ENCODE measurements at places on chromosomes 7 and 10. TPM values are rescaled to one million over a fixed set of nuclear protein-coding genes. Genes with fewer than 3 reads are reported as not detected.

DNA sequence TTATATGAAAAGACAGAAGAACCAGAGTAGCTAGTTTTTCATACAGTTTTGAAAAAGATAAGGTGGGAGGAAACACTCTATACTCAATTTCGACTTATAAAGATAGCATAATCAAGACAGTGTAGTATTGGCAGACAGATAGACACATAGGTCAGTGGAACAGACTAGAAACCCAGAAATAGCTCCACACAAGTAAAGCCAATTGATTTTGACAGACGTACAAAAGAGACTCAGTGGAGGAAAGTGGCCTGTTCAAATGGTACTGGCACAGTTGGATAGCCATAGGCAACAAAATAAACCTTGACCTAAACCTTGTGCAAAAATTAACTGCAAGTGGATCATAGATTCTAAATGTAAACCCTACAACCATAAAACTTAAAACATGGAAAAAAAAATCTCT is 46.8 kb downstream of the MAPK8 start:
- no peak for DNase-seq

DNA sequence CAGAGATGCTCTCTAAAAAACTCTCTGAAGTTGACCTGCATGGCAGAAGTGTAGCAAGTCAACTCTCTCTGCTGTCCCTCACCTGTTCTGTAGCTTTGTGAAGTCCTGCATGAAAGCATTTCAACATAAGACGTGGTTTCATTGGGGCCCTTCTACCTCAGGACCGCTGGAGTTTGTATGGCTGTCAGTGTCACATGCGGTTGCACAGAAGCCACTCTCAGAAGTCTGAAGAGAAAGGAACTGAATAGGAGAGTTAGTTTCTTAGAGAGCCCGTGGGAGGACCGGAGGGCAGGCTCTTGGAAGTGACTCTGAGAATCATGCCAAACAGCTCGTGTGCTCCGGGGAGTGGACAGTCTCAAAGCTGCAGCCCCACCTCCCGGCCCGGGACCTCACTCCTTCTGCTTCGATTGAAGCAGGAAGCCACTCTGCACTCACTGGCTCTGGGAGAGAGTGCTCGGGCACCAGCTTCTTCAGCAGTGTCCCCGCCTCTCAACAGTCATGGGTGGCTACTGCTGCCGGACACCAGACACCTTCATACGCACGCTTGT is 486.7 kb downstream of the SDK1 start:
- DNase-seq, result no peak

DNA sequence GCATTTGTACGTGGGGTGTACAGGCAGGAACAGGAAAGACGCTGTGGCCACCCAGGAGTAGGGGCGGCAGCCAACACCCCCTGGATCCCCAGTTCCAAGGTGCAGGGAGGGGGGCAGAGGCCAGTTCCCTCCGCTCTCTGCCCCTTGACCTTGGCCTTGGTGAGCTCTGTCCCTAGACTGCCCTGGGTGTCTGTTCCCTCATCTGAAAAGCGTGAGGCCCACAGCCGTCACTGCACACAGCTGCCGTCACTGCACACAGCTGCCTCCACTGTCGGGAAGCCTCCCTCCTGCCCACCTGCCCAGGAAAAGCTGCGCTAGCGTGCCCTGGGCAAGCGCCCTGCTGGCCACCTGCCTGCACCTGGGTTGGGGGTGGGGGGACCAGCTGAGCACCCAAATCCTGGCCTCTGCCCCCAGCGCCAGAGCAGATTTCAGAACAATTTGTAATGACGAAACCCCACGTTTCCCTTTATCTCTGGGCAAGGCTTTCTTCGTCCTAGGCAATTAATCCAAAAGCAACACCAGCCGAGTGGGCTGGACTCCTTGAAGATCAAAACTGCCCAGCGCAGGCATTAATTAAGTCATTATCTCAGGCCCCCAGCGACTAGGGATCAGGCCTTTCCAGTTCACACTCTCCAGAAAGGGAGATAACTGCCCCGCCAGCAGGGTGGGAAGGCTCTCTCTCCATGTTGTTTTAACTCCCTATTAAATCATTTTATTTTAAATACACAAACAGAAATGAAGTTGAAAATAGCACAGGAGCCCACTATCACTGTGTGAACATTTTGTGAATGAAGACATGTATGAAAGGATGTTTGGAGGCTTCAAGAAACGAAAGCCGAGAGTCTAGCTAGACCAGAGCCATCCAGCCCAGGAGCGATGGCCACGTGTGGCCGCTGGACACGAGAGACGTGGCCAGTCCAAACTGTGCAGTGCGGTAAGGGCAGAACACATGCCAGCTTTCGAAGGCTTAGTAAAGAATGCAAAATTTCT is 4.0 kb upstream of the PDGFA start:
- DNase-seq, result no peak

The AMZ1 gene
- total RNA-seq, result not detected

The IGF2BP3 gene
- 75.7 TPM for total RNA-seq

DNA sequence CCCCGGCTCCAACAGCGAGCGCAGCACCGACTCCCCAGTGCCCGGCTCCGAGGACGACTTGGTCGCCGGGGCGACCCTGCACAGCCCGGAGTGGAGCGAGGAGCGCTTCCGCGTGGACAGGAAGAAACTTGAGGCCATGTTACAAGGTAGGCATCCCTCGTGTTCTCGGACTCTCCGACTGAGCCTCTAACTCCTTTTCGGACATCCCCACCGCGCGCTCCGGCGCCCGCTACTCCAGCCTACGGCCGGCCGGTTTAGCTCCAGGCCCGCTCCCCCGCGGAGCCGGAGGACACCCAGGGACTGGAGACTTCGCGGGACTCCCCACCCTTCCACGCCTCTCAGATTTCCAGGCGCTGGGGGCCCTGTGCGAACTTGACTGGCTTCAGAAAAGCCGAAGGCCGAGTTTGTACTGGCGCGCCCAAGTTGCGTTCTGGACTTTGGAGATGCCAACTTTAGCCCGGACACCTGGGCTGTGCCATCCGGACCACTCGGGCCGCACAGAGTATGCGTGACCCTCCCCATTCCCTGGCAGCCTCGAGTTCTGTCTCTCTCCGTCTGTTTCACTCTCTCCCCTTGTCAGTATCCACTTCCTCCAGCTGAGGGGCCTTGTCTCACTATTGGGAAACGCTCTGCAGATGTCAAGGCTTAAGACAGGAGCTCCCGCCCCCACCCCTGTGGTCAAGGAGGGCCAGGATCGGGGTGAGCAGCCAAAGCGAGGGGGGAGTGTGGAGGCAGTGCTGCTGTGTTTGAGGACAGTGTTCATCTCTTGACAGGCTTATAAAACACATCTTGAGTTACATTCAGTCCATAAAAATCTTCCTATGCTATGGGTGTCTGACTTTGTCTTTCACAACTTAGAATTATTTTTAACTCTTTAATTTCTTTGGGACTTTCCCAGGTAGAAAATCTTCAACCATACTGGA is 777 bp downstream of the BICC1 start:
- DNase-seq, result peak; percentile 42

- no peak for DNase-seq
Measured at GRCh38 chr7:12770227-12770975, 83.0 kb downstream of the ARL4A start.

The PLXNA4 gene
- total RNA-seq, result 4.8 TPM

GRCh38 chr7:28619256-28619655 is 206.9 kb downstream of the CREB5 start:
- DNase-seq, result no peak

The ZCWPW1 gene
- 1.8 TPM for total RNA-seq

DNA sequence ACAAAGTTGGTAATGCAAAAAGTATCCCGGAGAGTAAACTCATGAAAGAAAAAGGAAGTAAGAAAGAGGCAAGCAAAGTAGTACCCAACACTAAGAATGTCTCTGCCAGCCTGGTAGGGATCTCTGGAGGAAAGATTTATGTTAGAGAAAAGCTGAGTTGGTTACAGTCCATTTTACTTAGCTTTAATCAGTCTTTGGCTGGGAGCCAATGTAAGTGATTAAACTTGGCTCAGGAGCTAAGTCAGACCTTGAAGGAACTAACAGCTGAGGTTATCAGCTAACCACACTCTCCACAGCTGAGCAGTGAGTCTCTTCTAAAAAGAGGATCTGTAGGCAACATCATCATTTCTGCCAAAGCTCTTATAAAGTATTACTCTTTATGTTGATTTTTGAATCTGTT is 148.0 kb downstream of the ANKRD7 start:
- DNase-seq, result no peak

DNA sequence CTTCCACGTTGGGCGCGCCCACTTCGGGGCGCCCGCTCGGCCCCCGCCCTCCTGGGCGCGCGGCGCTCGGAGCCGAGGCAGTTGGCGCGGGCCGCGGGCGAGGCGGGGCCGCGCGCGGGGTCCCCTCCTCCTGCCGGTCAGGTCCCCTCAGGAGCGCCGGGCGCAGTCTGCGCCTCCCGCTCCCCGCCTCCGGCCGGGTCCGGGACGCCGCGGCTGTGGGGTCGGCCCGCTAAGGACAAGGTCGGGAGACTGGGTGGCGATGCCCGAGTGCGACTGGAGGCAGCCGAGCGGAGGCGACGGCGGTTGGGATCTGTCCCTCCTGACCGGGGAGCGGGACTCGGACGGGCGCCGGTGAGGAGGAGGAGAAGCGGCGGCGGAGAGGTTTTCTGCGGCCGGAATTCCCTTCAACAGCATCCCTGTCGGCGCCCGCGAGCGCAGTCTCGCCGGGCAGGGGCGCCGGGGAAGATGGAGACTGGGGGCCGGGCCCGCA is at the start of gene ATRNL1:
Gene ATRNL1, plus strand, starts transcription at position 80 of the 490 bp plus-strand sequence. Its CDS starts 386 bp downstream, at position 466.
- DNase-seq, result peak; percentile 76

GRCh38 chr10:103417601-103418000 is 21.2 kb downstream of the PDCD11 start:
- DNase-seq, result no peak

The CYP3A4 gene
- 43.4 TPM for total RNA-seq

- DNase-seq, result no peak
Measured at GRCh38 chr7:99731638-99732374, 3.2 kb downstream of the CYP3A7 start.

DNA sequence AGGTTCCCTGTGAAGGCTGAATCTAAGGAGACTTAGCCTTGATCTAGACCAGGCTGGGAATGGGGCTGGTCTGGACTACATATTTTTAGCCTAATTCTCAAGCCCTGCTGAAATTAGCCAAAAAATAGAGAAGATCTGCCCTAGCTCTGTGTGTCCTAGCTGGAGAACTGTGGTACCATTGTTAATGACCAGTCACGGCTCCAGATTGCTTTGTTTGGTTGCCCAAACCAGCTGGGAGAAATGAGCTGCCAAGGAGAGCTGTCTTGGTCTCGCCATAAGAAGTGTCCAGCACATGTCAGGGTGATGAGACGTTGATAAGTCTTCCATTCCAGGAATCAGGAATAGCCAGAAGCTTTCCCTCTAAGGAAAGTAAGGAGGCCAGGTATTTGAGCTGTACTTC is 20.7 kb downstream of the GBX1 start:
- DNase-seq, result no peak

GRCh38 chr10:76041551-76041950 is 610.1 kb downstream of the LRMDA start:
- no peak for DNase-seq

The CALY gene
- 2.3 TPM for total RNA-seq

GRCh38 chr7:142539901-142540300 is 209.4 kb upstream of the PRSS1 start:
- no peak for DNase-seq

GRCh38 chr10:78581133-78581694 is 487.6 kb upstream of the ZMIZ1 start:
- no peak for DNase-seq

GRCh38 chr7:13852281-13852968 is 137.0 kb downstream of the ETV1 start:
- DNase-seq, result no peak

DNA sequence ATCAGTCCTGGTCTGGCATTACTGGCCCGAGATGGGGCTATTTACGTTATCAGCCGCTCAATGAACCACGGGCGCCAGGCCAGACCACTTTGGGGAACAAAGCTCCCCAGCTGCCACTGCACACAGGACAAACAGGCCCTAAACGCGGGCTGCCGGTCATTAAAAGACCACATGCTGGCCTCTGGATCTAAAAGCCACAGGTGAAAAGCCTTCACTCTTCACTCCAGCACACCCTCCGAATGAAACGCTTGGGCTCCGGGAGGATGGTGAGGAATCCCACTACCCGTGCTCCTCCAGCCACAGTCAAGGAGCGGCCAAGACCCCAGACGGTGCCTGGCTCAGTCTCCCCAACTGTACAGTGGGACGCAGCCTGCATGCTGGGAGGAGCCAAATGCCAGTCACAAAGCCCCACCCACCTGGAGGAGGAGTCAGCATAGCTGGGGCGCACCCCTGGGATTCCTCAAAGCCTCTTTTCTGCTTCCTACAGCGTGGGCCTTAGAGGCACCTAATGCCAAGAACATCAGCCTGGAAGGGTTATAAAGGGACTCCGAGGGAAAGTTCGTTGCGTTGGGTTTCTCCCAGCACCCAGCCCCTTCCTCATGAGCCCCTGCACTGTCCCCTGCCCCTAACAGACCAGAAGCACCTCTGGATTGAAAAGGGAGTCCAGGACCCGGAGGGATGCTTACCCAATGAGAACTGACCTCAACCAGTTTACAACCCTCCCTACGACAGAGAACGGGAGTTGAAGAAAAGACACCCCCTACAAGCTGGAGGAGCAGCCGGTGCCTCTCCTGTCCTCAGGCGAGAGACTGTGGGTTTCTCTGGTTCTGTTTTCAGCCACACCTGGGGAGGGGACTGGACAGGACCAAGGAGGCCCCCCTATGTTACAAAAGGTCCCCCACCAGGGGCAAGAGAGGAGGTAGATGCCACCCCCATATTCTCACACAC is 4.7 kb downstream of the PDGFA start:
- DNase-seq, result no peak

DNA sequence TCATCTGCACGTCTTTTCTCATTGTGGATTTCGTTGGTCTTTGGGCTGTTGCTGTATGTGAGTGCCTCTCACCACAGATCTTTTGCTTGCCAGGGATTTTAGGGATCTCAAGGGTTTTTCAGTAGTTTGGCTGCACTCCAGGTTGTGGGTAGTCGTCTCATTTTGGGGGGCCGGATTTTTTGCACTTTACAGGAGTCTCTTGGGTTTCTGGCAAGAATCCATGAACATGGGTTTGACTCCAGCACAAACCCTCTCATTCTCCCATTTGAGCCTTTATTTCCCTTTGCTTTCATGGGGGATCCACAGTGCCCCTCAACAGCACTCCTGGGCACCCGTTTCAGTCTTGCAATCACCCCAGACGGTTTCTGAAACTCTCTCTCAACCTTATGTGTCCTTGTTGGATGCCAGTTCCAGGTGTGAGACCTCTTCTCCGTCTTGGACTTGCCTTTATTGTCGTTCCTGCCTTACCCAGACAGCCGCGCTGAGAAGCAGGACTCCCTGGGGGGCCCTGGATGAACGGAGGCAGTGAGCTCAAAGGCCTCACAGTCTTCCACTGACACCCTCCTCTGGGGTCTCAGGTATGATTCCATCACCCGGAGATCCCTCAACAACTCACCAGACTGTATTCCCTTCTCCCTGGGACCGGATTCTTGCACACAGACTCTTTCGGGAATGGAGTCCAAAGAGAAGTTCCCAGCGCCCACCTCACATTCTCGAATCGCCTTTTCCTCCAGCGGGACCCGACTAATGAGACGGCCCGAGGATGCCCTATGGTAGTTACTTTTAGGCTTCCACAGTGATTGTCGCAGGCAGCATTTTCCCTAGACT is 18.8 kb upstream of the ZNF273 start:
- no peak for DNase-seq

The HSPB1 gene
- 186 TPM for total RNA-seq
